Cardiac fibroblast (primary cell): ENCODE measurements at places on chromosomes 2 and 18.
A peak's percentile ranks its signal among the peaks of the same experiment; 100 is the strongest.

DNA sequence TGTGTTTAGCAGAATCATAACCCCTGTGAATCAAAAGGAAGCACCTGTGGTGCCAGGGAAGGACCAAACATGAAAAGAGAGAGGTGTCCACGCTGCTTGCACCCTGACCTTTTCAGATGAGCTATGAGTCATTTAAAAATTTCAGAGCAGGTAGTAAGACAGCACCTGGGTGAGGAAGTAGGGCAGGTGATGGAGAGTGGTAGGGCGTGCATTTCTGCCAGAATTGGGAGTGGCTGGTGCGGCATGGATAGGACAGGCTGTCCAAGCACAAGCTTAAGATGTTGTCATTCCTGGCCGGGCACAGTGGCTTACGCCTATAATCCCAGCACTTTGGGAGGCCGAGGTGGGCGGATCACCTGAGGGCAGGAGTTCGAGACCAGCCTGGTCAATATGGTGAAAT lies 36.8 kb downstream of the NPAS2 start:
- no peak for DNase-seq

- no peak for DNase-seq
Measured at GRCh38 chr2:59584958-59585357, 968.5 kb downstream of the BCL11A start.

GRCh38 chr2:240998995-240999791 lies 775 bp downstream of the SNED1 start:
- DNase-seq = no peak

DNA sequence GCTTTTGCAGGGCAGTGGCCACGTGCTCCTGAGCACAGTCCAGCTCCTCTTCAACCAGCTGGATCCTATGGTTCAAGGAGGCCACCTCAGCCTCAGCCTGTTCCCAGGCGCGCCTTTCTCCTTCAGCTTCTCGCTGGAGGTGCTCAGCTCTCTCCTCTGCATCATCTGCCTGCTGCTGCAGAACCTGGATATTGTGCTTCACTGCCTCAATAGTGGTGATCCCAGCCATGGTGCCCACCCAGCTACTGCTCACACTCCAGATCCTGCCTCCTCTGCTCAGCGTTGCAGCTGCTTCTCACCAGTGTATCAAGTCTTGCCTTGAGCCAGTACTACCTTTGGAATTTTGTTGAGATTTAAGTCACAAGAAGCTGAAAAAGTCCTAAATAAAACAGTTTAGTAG lies 67.9 kb downstream of the ASXL2 start:
- DNase-seq = no peak

DNA sequence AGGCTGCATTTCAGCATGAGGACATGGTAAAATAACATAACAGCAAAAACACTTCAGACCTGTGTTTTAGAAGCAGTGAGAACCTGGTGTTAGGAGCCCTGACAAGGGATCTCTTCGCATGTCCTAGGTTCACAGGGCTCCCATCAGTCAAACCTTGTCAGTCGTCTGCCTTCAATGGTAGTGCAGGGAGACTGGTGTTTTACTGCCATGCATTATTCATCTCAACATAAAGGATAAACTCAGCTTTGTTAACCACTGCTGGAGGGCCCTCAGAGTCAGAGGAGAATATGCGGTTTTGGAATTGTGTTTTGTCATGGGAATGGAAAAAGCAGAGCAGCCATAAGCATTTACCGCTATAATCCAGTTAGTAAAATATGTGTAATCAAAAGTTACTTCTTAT lies 275.9 kb upstream of the GCFC2 start:
- DNase-seq = no peak

- DNase-seq = no peak
Measured at GRCh38 chr2:37880551-37880950, 44.5 kb upstream of the RMDN2 start.

DNA sequence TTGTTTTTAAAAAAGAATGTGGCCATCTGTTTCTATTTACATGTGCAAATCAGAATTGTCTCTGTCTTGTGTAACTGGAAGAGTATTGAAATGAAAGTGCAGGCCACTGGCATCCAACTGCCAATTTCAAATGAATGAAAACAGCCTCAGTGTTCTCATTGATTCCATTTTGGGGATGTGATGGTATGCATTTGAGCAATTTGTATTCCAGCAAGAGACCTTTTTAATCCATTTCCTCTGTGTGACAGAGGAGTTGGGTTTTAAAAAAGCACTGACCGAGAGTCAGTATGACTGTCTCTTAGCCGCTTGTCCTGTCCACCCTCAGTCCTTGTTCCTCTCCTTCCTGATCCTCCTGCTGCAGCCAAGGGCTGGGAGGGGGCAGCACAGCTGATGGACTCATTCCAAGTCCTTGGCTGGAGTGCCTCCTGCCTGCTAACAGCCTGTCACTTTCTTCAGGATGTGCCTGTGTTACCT lies 50.0 kb downstream of the ASAP2 start:
- peak; percentile 31 for DNase-seq

DNA sequence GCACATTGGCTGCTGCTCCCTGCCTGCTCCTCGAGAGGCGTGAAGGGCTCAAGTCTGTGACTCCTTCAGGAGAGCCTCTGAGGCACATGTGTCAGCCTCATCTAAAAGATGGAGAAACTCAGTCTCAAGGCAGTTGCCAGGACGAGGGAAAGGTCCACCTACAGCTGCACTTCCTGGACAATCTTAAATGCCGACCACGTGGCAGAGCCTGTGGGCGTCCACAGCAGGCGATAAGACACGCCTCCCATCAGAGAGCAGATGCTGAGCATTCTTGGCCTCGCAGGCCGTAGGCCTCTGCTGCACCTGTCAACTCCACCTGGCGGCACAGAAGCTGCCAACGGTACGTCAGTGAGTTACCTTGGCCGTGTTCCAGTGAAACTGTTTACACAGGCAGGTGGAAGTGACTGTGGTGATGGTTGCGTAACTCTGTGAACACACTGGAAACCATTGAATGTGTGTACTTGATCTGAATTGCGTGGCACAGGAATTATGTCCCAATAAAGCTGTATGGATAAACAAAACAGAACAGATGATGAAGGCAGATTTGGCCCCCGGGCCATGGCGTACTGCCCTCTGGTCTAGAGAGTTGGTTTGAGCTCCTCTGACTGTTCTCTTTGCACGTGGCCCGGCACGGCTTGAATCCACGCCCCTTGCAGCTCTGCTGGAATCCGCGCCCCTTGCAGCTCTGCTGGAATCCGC lies 114.5 kb downstream of the RNF144A start:
- peak; percentile 68 for DNase-seq

DNA sequence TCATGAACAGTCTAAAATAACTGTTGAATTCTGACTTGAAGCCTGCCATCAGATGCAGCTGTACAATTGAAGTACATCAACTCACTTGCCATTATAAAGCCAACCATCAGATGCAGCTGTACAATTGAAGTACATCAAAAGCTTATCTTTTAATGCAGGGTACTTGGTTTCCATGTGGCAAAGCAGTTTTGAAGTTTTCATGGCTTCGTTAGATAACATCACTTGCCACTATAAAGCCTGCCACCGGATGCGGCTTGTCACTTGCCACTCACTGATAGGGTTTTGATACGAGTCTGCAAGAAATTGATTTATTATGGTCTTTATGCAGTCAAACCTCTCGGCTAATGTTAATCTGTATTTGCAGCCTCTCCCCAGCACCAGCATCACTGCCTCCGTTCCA lies 1605.8 kb downstream of the SUCLG1 start:
- no peak for DNase-seq

GRCh38 chr2:7722212-7722910 lies 805.1 kb downstream of the RNF144A start:
- no peak for DNase-seq

- peak; percentile 31 for DNase-seq
Measured at GRCh38 chr2:28300485-28301341, 91.9 kb upstream of the FOSL2 start.

DNA sequence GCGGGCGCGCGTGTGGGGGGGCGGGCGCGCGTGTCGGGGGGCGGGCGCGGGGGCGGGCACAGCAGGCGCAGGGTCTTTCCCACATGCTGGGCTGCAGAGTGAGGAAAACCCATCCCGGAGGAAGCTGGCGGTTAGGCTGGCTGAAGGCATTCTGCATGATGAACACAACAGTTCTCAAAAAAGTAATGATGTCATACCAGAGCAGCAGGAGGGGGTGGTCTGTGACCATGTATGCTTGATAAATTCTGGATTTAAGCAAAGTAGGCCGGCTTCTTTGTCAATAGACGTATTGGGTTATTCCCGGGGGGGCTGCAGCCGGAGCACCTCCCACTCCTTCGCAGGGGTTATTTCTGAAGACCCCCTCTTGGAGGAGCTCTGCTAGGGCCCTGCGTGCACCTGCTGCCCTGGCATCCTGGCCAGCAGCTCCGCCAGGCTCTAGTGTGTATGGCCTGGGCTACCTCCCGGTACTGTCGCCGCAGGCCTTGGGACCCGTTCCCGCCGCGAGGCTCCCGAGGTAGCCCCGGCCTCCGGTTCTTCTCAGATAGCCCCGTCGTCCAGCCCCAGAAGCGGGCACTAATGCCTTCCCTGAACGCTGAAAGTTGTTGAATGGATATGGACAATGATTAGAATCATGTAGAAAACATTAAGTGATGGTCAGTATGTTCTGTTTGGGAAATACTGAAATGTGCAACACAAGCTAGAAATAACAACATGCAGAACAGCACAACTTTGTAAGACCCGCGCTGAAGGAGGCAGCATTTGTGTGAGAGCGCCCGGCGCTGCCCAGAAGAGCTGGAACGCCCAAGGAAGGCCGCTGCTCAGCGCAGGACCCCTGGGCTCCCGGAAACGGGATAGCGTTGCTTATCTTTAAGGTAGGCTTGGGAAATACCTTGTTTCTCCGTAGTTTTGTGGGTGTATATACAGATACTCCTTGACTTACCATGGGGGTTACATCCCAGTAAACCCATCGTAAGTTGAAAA lies 101.4 kb upstream of the RAB6C start:
- no peak for DNase-seq

- no peak for DNase-seq
Measured at GRCh38 chr2:42298132-42298531, 62.9 kb downstream of the COX7A2L start.

GRCh38 chr2:160440888-160441287 lies 52.7 kb downstream of the RBMS1 start:
- DNase-seq = no peak

DNA sequence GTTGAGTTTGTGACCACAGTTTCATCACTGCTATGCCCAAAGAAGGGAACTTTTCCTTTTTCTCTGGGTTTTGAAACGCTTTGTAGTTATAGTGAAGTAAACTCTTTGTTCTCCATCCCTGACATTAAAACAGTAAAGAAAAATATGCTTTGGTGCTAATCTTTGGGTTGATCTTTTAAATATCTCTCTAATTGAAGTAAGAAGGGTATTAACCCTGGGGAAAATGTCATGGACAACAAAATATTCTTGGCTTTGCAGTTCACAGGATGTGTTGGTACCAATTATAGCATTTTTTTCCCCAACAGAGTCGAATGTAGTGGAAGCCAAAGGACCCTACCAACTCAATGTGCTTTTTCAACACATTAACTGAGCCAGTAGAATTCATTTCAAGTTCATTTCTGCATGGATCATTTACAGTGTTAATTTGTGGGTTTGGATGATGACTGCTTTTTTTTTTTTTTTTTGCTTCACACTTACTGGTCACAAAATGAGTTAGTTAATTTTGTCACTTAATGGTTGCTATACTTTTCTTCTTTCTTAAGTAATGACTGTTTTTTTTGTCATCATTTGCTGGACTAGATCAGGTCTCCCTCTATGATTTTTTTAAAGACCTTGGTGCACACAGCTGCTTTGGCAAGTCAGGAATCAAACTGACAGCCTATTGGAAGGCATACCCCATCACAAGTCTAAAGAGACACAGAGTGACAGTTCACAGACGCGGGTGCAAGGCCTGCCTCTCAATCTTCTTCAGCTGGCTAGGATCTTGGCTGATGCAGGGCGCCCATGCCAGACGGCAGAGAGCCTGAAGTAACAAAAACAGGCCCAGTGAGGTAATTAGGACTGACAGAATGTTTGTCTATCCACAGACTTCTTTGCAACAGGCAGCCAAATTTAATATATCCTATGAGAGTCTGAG lies 98.8 kb upstream of the MMADHC start:
- DNase-seq = no peak

GRCh38 chr2:36389091-36389564 lies 33.5 kb downstream of the CRIM1 start:
- peak; percentile 74 for DNase-seq

GRCh38 chr2:169462896-169463695 lies 16.2 kb upstream of the BBS5 start:
- DNase-seq = peak; percentile 89

GRCh38 chr2:80377071-80377470 lies 72.5 kb upstream of the LRRTM1 start:
- DNase-seq = no peak

DNA sequence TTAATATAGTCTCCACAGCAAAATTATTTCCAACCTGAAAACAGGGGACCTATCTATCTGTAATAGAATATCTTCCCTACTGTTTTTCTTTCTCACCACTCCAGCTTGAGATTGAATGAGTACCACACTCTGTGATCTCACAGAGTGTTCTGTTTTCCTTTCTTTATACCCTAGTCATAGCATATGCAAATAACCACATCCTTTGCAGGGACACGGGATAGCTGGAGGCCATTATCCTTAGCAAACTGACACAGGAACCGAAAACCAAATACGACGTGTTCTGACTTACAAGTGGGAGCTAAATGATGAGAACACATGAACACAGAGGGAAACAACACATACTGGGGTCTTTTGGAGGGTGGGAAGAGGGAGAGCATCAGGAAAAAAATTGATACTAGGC lies 224.7 kb downstream of the SLC8A1 start:
- peak; percentile 71 for DNase-seq

DNA sequence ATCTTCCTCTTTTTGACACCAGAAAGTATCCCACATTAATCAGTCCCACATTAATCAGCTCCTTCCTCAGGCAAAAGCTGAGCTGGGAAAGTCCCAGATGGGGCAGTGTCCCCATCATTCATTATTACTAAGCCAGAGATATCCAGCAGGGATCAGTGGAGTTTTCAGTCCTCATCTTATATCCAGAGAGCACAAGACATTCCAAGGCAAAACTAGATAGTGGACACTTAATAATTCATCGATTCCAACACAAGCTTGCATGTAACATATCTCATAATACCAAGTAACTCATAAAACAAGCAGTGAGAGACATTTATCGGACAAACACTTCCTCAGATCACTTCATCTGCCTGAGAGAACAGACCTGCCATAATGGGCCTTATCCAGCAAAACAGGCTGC lies 53.1 kb downstream of the MCFD2 start:
- DNase-seq = no peak

DNA sequence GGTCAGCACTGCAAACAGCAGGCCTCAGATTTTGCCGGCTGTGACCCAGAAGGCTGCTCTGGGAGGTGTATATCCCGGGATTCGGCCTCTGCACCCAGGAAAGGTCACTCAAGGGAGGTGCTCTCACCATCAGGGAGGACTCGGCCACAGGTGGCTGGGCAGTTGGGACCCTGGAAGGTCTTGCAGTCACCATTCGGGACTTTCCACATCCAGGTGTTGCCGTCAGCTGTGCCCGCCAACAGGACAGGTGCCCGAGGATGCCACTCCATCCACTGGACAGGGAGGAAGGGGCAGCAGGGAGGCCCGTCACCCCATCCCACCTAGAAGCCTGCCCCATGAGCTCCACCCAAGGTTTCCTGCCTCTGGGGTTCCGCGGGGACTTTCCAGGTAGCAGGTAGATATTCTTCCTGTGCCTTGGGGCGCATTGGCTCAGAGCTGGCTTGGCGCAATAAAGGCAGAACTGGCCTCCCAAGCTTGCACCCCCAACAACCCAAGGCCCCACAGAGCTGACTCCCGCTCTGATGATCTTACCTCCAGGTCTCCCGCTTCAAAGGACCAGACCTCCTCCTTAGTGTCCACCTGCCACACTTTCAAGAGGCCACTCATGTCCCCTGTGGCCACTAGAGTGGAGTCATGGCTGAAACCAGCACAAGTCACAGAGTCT lies 3.5 kb downstream of the AAMP start:
- DNase-seq = no peak
